ENCODE measurements at places on chromosomes 11 and 22.

GRCh38 chr11:3616721-3617460, 24.9 kb downstream of the ART5 start:
- DNase-seq, result no peak

GRCh38 chr11:1336836-1337646, 27.6 kb upstream of the TOLLIP start:
- DNase-seq, result no peak

DNA sequence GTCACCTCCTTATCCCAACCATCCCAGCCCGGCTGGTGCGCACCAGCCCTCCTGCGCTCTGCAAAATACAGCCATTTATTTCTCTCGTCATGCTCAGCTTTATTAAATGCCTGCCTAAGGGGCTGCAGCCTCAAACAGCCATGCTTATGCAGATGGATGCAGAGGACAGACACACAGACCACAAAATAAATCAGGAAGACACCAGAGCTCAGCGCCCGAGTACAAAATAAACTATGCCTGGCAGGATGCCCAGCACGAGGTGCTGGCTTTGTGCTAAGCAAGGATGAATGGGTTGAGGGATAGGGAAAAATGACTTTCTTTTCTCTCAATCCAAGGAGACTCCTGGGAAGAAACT, 70.5 kb downstream of the RPUSD4 start:
- peak; percentile 81 for DNase-seq

DNA sequence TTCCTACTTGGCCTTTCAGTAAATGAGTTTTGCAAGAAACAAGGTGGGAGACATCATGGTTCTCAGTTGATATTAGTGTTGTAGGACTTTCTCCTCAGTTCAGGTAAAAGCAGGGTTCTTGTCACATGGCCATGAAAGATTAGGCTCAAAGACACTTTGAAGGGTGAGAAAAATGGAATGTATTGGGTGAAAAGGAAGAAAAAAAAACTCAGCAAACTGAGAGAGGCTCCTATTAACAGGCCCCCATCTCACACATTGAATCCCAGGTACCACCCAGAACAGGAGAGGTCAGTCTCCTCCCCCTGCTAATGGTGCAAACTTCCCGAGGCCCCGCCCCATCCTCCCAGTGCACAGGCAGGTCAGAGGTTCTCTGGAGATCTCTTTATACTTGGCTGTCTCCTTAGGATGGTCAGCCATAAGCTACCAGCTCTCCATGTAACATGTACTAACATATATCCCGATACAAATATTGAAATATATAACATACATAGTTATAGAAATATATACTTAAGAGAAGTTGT, 62.2 kb downstream of the MICAL2 start:
- DNase-seq, result no peak

GRCh38 chr11:44778195-44779100, 51.7 kb downstream of the TSPAN18 start:
- no peak for DNase-seq

DNA sequence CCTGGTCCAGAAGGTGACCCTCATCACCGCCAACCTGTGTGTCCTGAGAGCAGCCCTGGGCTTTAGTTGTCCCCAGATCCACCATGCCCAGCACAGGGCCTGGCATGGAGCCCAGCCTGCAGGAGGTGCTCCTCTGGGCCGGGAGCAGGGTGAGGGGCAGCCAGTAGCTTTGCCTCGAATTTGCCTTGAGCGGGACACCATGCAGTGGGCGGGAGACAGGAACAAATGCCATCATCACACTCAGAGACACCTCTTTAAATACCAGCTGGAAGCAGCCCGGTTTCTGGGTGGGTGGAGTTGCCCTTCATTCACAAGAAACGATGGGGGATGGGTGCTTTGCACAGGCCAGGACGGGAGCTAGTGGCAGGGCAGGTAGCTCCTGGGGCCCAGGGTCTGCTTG, 19.3 kb downstream of the FLRT1 start:
- no peak for DNase-seq

GRCh38 chr11:76347466-76347865, 33.5 kb downstream of the THAP12 start:
- peak; percentile 74 for DNase-seq

DNA sequence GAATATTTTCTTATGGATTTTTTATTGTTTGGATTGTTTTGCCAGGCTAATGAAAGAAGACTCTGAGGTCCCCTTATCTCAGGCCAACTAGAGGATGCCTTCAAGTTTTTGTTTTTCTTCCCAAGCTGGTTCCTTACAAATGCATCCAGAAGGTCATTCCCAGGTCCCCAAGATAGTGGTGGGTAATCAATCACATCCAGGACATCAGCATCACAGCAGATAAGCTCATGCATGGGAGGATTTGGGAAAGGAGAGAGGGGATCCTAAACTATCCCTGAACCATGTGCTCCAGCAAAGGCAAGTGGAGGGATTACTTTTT, 20.7 kb downstream of the FZD4 start:
- DNase-seq, result no peak

- DNase-seq, result no peak
Measured at GRCh38 chr22:26529345-26529744, 17.1 kb upstream of the TFIP11 start.

- DNase-seq, result no peak
Measured at GRCh38 chr11:104015649-104016415, 20.6 kb upstream of the DDI1 start.

DNA sequence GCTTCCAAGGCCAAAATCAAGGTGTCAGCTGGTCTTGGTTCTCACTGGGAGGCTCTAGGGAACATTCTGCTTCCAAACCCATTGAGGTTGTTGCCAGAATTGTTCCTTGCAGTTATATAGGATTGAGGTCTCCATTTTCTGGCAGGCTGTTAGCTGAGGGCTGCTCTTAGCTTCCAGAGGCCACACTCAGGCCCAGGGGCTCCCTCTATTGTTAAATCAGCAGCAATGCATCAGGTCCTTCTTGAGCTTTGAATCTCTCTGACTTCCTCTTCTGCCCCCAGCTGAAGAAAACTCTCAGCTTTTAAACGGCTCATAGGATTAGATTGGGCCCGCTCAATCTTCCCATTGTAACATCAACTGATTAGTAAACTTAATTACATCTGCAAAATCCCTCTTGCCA, 39.3 kb upstream of the BSX start:
- DNase-seq, result peak; percentile 63

DNA sequence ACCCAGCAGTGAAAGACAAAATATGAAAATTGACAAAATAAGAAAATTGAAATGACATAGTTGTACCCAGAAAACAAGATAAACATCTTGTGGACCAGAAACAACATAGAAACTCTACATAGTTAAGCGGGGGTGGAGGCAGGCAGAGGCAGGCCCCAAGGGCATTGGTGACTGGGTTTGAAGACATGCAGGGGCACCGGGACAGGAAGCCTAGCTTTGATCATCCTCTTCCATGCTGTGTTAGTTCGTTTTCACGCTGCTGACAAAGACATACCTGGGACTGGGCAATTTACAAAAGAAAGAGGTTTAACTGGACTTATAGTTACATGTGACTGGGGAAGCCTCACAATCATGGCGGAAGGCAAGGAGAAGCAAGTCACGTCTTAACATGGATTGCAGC, 33.5 kb upstream of the CRTAM start:
- DNase-seq, result no peak

DNA sequence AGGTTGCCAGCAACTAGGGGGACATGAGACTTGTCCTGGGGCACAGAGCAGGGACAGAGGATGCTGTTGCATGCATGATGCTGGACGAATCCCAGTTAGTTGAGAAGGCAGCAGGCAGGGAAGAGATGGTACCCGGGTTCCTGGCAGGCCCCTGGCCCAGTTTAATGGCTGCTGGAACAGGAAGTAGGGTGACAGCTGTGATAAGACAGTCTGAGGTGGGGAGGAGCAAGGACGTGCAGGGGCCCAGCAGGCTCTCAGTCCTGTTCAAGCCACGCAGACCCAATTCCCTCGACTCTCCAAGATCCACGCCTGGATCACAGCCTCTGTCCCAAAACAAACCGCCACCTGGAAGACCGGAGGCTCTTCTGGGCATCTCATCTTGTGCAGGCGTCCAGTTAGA, 32.0 kb downstream of the LRRC10B start:
- no peak for DNase-seq

DNA sequence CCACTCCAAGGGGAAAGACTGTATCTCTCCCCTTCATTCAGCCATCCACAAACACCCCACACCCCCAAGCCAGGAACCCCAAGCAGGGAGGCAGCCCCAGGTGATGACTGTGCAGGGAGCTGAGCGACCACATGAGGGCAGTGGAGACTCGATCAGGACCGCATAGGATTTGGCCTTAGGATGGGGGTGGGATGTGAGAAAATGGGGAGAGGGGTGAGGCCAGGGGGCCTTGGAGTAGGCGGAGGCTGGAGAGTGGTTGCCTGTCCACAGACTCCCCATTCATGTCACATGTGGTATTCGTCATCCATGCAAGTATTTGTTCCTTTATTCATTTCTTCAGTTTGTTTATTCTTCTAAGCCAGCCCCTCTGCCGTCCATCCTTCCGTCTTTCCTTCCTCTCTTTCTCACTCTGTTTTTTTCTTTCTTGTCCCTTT, 2.7 kb upstream of the RHOD start:
- peak; percentile 80 for DNase-seq

DNA sequence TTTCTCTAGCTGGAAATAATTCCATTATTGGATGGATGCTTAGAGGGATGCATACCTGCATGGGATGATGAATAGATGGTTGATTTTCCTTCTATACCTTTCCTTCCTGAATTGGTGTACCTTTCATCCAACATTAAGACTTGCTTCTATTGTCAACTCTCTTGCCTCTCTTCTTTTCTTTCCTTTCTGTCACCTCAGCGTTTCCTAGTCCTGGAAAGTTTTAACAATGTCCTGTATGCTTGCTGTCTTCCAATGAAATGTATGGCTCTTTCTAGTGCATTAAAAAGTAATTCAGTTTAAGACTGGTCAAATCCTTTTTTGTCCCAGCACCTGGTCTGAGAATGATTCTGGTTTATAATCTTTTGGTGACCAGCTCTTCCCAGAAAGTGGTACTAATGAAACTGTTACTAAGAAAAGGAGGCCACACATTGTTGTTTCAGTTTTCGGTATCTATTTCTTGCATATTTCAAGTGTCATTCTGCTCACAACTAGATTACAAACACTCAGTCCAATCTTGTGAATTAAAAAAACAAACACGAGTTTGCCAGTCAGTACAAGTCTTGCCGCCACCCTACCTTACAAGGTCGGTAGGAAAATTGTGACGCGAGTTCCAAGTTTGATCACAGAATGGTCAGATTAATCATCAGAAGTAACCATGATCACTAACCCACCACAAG, 8.0 kb downstream of the POU2AF1 start:
- no peak for DNase-seq

DNA sequence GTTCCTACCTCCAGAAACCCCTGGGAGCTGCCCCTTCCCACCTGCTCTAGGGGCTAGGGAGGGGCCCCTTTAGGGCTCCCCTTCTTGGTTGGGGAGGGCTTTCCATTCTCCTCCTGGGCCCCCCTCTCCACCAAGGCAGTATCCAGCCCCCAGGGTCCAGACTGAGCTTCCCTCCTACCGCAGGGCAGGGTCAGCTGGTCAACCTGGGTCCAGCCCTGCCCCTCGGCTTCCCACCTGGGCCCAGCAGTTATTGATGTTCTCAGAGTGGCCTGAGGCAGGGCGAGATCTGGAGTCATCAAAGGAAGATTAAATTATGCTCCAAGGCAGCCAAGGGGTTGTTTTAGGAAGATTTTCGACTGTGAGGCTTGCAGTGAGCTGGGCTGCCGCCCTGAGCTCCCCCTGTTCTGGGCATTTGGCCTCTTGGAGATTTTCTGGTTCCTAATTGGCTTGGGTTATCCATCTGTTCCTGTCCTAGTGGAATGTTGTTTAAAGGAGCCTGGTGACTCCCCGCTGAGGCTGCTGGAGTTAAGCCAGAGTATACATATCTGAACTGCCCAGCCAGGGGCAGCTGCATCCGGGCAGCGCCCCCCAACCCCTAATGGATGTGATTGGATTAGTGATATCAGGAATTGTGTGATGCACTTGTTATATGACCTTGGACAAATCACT, 1.8 kb upstream of the SLC22A8 start:
- DNase-seq, result peak; percentile 58

DNA sequence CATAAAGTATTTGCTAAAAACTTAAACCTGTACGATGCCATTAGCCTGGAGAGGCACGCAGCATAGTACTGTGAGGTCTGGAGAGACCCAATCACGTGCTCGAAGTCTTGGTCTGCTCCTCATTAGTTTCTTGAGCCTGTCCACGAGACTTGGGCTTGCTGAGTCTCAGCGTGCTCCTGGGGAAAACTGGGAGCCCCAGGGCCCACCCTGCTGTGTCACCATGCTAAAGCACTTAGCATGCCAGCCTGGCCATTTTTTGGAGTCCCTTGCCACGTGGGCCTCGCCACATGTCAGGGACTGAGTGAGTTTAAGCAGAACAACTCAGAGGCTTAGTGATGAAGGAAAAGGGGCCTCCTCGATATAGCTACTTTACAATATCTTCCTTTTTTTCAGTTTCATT, 2.6 kb downstream of the CDC45 start:
- no peak for DNase-seq

- peak; percentile 62 for DNase-seq
Measured at GRCh38 chr22:50129121-50129736, 39.4 kb downstream of the MOV10L1 start.

GRCh38 chr22:31530823-31531195, 34.5 kb downstream of the SFI1 start:
- peak; percentile 54 for DNase-seq

DNA sequence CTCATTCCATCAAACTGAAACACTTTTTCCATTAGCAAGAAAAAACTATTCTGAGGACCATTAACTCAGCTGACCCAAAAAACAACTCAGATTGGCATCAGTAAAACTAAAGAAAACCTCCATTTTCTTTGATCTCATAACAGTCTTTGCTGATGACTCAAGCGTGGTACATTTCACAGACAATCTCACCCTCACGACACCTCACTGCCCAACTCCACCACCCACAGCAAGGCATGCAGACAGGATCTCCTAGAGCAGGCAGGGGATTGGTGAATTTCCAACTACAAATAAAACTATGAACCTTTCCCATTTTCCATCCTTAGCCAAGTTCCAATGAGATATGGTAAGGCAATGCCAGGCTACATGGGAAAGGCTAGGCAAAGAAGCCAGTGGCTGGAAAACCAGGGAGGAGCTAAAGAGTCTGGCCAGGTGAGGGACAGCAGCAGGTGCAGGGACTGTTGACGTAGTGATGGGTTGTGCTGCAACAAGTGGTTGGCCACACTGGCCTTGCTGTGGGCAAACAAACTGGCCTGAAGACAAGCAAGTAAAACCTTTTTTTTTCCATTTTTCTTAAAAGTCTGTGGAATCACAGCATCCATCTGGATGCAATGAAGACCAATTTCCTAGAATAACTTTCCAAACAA, 97.2 kb downstream of the SERGEF start:
- peak; percentile 57 for DNase-seq

GRCh38 chr22:27231266-27231665, 570.3 kb downstream of the MN1 start:
- DNase-seq, result no peak

- no peak for DNase-seq
Measured at GRCh38 chr11:33640730-33641371, 59.8 kb downstream of the C11orf91 start.
